ENCODE measurements at places on chromosomes 7 and 10.

GRCh38 chr7:21317966-21318915, 109.6 kb upstream of the SP4 start:
- no peak for DNase-seq

DNA sequence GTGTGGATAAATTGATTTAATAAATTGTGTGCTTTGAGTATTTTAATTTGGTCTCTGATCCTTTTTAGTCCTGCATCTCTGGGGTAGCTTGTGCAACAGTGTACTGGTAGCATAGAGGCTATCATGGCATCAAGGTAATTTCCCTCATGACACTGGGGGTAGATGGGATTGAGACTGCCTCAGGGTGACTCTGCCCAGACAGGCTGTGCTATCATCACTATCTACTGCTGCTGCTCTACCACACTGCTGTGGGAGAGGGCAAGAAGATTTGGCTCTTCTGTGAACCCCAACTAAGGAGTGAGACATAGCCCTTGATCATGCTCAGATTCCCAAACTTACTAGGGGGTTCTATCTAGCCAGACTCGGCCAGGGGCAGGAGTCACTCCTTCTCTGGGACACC, 43.6 kb upstream of the JAZF1 start:
- DNase-seq: peak; percentile 14

DNA sequence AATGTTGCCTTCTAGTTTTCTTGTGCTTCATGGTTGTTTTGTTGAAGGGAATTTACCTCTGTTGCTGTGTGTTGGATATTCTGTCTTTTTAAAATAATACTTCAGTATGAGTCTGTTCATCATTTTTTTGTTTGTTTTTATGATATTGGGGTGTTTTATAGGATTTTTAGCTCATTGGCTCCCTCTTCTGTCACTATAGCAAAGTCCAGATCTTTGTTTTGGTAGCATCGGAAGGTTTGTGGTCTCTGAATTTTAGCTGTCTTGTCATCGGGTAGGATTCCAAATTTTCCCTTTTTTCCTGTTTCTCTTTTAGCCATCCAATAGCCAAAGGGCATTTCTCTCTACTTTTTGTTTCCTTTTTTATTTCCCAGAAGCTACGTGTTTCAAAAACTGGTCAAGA, 91.4 kb downstream of the EXOC4 start:
- peak; percentile 31 for DNase-seq

GRCh38 chr10:110172155-110172554, 35.2 kb upstream of the MXI1 start:
- DNase-seq: no peak

DNA sequence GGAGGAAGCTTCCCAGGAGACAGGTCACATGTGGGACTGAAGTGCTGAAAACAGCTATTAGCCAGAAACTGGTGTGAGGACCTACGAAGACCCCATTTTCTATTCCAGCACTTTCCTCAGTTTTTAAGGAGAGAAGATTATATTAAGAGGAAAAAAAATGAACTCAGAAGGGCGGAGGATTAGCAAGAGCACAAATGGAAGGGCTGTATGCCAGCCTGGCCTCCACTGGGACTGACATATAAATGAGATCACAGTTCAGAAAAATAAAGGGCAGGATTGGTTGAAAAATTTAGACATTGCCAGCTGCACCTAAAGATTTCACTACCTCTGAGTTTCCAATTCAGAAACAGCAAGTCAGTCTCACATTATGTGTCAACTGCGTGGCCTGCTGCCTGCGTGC, 53.0 kb downstream of the GSDME start:
- no peak for DNase-seq

DNA sequence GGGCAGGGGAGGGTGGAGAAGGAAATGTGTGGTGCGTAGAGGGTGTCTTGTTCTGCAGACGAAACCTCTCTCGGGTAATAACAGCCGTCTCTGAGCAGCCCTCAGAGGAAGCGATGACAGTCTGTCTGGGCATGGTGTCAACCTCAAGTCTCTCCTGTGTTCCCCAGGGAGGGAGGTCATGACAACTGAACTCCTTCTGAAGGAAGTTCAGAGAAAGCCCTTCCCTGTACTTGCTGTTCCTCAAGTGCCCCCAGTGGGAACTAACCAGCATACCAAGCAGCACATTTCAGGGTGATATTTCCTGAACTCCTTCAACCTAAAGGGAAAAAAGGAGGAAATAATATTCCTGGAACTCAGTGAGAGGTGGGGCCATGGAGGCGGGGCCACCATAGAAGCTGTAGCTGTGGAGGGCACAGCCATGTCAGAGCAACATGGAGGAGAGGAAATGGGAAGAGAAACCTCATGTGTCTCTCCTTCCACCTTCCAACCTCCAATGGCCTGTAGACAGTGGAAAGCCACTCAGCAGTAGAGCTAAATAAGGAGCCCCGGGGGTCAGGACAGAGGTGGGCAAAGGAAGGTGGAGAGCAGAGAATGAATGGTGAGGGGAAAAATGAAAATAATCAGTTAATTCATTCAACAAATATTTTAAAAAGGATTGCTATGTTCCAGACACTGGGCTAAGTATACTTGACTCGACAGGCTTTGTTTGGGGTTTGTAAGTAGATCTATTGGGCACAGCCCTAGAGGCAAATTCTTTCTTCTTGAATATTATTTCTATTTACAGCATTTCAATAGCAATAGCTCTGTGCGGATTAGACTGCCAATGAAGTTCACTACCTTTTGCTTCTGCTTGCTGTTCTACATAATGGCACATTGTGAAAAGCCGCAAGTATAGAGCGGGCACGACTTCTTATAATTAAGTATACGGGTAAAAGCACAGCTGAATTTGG, 61.0 kb upstream of the AOAH start:
- DNase-seq: no peak

Measured in hematopoietic multipotent progenitor cell treated with erythropoietin and hydrocortisone succinate and interleukin-3 and kit ligand, for 8 days (in vitro differentiated cells).